Stromal cell of bone marrow (primary cell): ENCODE measurements at places on chromosomes 3 and 15.
A peak's percentile ranks its signal among the peaks of the same experiment; 100 is the strongest.

GRCh38 chr3:153215966-153216365 is 53.9 kb downstream of the RAP2B start:
- DNase-seq: no peak

- DNase-seq: no peak
Observed at GRCh38 chr15:76994496-76994895, 430 bp upstream of the PSTPIP1 start.

- peak; percentile 13 for DNase-seq
Observed at GRCh38 chr15:26864664-26865191, 2.1 kb upstream of the GABRA5 start.

- DNase-seq: no peak
Observed at GRCh38 chr3:11904157-11904556, 57.5 kb upstream of the TAMM41 start.

DNA sequence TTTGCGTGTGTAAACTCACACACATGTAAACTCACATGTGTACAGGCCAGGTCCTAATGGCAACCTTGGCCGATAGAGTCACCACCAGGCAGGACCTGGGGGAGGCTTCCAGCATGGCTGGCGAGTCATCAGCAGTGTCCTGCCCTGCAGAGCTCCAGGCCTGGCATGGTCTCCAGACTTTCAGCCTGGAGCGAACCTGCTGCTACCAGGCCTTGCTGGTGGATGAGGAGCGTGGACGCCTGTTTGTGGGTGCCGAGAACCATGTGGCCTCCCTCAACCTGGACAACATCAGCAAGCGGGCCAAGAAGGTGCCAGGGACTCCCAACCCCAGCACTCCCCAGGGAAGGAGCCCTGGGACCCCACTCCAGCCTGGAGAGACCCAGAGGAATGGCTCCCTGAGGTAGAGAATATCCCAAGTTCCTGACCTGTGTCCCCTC is 1.0 kb downstream of the SEMA3B start:
- DNase-seq: no peak

DNA sequence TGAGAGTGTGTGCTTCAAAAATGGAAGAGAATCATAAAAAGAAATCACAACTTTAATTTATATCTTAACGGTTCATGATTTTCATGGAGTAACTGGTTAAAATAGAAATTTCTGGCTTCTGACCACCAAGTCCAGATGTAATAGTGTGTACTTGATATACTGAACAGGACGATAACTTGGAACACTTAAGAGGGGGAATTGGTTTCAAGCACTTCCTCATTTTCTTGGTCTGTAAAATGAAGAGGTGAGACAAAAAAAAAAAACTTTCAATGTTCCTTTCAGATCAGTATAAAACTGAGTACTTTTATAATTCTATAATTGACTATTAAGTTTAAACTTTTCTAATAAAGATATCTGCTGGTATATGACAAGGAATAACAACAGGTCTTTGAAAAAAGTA is 64.0 kb upstream of the TRA2B start:
- DNase-seq: no peak

- no peak for DNase-seq
Observed at GRCh38 chr3:77262361-77262760, 222.5 kb downstream of the ROBO2 start.

- DNase-seq: no peak
Observed at GRCh38 chr3:114323546-114324254, 29.9 kb downstream of the TIGIT start.

DNA sequence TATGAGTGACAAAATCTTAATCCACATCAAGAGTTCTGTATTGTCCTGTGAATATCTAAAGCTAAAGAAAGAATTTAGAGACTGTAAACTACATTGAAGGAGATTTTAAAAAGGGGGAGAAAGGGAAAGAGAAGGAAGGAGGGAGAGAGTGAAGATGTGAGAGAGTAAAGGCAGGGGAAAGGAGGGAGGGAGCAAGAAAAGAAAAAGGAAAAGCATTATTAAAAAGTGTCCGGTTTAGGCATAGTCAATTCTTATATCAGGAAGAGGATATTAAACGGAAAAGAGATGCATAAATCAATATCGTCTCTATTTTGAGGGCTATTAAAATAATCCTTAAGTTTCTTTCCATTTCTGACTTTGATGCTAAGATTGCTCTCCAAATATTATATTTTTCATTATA is 332.1 kb downstream of the ROBO2 start:
- no peak for DNase-seq

DNA sequence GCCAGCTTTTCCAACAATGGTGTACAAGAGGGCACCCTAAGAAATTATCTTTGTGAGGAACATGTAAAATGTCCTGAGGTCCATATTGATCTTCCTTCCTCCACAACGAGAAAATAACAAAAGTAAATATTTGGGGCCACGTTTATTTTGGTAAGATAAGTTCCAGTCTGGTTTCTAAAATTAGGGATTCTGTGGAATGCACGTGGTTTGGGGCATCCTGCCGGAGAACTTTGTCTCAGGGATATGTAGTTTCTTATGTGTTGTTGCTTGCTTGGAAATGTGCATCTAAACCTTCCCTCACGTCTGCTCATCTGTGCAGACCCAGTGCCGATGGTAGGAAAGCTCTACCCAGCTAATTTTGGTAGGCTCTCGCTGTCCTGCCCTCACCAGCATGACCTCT is 62.8 kb downstream of the CTDSPL start:
- no peak for DNase-seq

- no peak for DNase-seq
Observed at GRCh38 chr3:40574661-40575060, 49.9 kb downstream of the ZNF621 start.

- DNase-seq: peak; percentile 17
Observed at GRCh38 chr3:60598671-60599070, 652.6 kb downstream of the FHIT start.

DNA sequence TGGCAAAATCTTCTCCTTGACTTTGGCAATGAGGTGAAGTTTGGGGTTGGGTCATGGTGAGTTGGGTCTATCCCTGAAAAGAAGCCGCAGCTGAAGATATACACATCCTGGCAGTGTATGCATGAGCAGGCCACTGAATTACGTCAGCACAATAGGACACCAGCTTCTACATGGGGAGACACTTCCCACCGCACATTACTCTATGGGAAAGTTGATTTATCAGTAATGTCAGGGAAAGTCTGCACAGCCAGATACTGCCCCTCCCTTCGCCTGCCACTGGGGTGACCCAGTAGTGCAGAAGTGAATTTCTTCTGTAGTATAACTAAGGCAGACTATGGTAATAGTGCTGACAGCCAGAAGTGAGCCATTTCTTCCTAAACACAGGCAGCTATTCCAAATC is 245.0 kb downstream of the NTRK3 start:
- no peak for DNase-seq

GRCh38 chr15:24223739-24224138 is 451.8 kb upstream of the NPAP1 start:
- no peak for DNase-seq

GRCh38 chr15:73240866-73241499 is 127.8 kb downstream of the HCN4 start:
- peak; percentile 38 for DNase-seq

GRCh38 chr3:94420931-94421330 is 358.1 kb downstream of the NSUN3 start:
- no peak for DNase-seq

DNA sequence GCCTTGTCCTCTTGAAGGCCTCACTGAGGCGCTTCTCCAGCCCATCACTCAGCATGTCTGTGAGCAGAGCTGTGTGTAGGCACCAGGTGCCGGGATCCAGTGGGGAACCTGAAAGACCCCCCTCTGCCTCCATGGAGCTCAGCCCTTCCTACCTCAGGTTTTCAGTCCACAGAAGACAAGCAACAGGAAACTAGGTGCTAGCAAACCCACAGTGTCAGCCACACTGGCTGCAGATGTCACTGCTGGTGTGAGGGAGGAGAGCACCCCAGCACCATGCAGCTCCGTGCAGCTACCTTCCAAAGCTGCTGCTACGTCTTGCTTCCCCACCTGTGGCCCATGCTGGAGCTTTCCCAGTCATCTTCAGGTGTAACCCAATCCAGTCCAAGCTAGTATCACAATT is 17.9 kb downstream of the PSTPIP1 start:
- DNase-seq: no peak

GRCh38 chr3:185337231-185337816 is 25.6 kb upstream of the MAP3K13 start:
- no peak for DNase-seq

DNA sequence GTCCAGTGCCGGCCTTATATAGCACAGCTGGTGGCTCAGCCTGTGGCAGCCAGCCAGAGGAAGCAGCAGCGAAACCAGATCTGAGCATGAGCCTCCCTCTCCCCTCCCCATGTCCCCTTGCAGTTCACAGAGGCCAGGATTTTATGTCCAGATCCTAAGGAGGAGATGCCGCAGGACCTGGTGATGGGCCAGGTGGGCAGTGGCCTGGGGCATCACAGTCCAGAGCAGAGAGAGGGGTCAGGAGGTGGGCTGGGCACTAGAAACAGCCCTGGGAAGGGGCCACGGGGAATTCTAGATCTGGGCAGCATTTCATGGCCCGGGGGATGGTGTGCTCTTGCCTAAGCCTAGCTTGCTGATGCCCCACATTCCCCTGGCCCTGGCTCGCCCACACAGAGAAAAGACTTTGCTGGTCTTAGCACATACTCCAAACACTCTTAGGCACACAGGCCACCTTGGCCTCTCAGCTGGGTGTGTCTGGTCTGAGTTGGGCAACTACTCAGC is 259 bp upstream of the CILP start:
- no peak for DNase-seq

- no peak for DNase-seq
Observed at GRCh38 chr3:159001711-159002110, 199.9 kb downstream of the MFSD1 start.
